ENCODE measurements at places on chromosomes 6 and 20. TPM values are rescaled to one million over a fixed set of nuclear protein-coding genes. Genes with fewer than 3 reads are reported as not detected.

Gene HMGA1
- 321 TPM for total RNA-seq

Gene ELOVL5
- 6.6 TPM for total RNA-seq

Gene NELFE
- total RNA-seq: 198 TPM

Gene AVP
- not detected for total RNA-seq

Gene NPEPL1
- 5.4 TPM for total RNA-seq

Gene CLIC5
- not detected for total RNA-seq

Gene MTFR2
- total RNA-seq: 6.0 TPM

Gene LINC00237
- not detected for total RNA-seq

Gene VNN1
- not detected for total RNA-seq

Gene AURKA
- total RNA-seq: 100 TPM
